Lung (tissue), 17 donors: ENCODE measurements at places on chromosomes 6 and 20.
A peak's percentile ranks its signal among the peaks of the same experiment; 100 is the strongest.

GRCh38 chr6:636488-636887, 20.4 kb downstream of the HUS1B start:
- DNase-seq: no peak

GRCh38 chr6:48087448-48087847, 23.5 kb downstream of the PTCHD4 start:
- DNase-seq: peak; percentile 42

- DNase-seq: no peak
These were observed 386.6 kb downstream of the NKAIN2 start for GRCh38 chr6:124190256-124190655.

GRCh38 chr20:53611449-53611894, 17.8 kb upstream of the ZNF217 start:
- DNase-seq: peak; percentile 80

DNA sequence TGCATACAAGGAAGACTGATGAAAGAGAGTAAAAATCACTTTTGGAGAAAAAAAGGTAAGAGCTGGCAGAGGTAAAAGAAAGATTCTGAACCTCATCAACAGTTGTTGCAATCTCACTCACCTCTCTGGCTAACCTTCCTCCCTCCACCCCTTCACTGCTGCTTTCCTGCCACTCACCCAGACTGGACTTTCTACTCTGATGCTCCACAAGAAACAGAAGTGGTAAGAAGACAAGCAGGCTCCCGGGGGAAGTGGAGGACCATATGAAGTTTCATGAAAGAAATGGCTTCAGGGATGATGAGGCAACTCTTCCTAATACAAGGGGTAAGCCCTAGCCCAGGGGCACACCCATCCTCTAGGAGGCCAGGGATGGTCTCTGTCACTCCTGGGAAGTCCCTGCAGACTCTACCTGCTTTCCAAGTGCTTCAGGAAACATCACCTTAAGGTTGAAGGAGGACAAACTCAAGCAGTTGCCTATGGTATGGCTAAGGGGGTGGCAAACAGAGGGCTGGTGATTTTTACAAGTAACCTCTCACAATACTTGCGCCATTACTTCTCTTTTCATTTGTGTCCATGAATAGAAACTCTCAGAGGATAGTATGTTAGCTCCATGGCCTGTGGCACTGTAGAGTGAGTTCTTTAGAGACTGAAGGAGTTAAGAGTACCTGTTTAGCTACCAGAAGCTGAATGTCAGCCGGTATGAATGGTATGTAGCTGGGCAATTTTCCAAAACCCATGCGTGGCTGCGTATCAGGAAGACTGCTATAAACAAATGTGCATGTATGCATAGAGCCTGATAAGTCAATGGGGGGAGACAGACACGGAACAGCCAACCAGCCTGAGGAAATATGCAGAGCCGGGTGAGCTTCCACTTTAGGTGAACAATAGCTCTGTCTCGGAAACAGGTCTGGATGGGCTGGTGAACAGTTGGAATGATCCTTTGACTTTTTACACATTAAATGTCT, 112.0 kb downstream of the BACH2 start:
- peak; percentile 87 for DNase-seq

DNA sequence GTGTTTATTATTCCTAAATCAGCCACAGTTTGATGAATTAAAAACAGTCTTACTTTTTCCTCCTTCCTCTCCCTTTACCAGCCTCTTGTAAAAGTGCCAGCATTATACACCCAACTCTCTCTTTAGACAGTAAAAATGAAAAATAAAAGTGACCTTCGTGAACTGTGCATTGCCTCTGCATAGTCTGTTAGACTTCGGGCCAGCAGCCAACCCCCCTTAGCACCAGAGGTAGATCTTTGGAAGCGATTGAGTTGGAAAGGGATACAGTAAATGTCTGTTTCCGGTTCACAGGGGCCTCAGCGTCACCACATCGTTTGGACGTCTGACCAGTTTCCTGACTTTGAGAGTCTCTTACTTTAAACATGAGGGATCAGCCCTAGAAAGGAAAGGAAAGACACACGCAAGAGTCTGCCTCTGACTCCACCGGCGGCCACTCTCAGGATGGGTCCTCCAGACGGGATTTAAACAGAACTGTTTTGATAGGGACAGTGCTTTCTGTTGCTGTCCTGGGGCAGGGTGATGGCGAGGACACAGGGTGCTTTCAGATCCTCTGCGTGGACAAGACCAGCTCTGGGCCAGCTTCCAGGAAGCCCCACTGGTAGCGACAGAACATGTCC, 206.6 kb upstream of the PREP start:
- DNase-seq: peak; percentile 70

DNA sequence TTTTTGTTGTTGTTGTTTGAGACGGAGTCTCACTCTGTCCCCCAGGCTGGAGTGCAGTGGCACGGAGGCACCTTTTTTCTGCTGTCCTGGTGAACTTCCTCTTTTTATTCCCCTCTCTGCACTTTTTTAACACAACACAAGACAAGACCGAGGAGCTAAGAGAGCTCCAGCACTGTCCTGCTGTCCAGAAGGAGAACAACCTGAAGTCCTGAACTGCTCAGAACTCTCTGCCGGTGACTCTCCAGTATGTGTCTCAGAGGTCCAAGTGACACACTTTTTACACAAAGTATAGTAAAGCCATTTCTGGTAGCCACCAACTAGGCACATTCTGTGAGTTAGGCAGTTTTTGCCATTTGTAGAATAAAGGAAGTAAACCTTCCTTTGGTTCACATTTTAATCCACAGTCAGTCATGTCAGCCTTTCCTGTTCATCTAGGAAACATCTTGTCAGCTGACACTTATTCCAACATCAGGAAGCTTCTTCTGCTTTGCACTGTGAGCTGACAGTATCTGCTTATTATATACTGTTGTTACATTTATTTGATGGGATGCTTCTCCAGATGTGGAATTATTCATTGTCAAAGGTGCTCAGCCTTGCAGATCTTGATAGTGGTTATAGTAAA, 28.1 kb upstream of the TXNDC5 start:
- DNase-seq: no peak

DNA sequence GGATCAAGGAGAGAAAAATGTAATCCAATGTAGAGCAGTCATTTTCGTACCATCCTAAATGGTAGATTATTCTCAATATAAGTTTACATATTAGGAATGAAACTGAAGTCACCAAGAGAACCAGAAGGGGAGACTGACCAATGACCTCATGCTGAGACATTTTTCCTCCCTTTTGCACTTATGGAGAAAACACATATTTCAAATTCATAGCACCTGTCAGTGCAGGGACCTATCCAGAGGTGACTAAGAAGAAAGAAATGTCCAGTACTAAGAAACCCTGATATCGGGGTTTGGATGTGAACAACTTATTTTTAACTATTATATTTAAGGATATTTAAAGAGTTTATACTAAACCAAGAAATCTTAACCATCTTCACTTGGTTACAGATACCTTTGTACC, 16.6 kb upstream of the LYRM2 start:
- DNase-seq: no peak

- no peak for DNase-seq
These were observed 24.9 kb downstream of the SESN1 start for GRCh38 chr6:109069746-109070145.

DNA sequence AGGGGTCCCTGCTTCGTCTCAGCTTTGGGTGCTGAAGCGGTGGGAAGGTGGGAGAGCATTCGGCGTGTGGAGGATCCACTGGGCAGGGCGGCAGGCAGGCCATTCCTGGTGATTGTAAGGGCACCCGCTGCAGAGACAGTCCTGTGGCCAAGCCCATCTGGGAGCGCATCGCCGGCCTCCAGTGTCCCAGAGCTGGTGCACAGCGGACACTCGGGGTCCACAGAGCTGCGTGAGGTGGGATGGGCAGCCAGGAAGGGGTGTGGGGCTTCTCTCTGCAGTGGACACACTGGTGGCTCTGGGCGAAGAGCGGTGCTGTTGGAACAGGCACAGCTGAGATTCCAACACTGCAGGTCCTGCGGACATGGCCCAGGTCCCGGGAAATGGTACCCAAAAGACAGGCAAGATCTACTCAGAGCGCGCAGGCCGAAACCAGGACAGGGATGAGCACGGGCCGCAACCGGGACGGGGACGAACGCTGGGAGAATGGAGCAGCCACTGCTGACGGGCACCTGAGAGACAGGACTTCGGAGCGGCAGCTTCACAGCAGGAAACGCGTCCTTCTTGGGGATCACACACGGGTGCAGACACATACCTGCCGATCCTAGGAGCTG, 188.2 kb downstream of the ERMARD start:
- DNase-seq: no peak

DNA sequence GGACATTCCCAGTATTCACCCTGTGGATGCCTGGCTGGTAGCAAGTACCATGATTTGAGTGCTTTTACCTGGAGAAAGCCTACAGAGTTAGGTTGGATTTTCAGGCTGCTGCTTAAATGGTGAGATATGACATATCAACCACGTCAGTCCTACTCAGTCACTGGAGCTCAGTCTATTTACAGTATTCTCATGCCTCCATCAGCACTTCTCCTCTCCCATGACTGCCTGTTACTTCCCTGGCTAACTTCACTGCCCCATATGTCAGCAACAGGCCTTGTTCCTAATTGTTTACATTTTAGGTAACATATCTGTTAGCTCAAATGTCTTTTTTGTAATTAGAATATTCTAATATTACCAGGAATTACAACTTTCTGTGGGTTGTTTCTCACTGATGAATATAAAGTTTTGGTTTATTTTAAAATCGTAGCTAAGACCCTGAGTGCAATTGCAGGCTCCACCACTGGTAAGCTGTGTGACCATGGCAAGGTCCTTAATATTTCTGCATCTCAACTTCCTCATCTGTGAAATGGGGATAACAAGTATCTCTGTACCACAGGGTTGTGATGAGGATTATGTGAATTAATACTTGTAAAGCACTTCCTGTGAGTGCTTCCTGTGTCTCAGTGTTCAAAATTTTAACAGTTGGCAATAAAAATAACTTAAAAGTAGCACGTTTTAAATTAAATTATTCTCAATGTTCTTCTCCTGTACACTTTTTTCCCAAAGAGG, 54.3 kb downstream of the RNF144B start:
- no peak for DNase-seq

GRCh38 chr20:62064770-62065673, 659 bp downstream of the TAF4 start:
- no peak for DNase-seq

DNA sequence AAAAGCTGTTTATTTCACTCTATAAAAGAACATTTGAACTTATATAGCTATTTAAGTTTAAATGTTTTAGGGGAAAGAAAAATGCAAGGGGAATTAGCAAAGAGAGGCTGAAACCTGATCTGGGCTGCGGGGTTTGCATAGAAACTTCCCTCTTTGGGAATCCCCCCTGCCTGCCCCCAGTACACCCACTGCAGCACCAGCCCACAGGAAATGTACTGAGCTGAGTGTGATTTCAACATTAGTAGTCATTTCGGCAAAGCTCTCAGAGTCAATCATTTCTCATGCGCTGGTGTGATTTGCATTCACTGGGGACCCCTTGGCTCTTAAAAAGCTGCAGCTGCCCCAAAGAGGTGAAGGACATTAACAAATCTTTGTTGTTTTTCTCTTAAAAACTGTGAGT, 859.4 kb downstream of the MAFB start:
- DNase-seq: peak; percentile 55

- DNase-seq: no peak
These were observed 153.6 kb upstream of the TENT5A start for GRCh38 chr6:81906041-81906440.
